ENCODE measurements at places on chromosomes 5 and 9.
A peak's percentile ranks its signal among the peaks of the same experiment; 100 is the strongest.

DNA sequence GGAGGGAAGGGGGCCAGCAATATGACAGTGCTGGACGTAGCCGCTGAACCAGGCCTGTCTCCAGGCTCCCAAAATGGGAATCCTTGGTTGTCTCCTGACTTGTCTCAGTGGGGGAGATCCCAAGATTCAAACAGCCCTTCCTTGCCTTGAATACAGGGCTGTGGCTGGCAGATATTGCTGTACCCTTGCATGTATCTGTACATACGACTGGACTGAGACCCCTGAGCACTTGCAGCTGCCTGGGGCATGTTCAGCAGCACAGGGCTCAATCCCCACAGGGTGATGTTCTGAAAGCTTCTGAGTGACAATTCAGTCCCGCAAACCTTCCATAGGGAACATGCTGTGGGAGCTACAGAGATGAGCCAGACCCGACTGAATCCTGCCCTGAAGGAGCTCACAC lies 13.3 kb downstream of the OR13J1 start:
- DNase-seq, result no peak

DNA sequence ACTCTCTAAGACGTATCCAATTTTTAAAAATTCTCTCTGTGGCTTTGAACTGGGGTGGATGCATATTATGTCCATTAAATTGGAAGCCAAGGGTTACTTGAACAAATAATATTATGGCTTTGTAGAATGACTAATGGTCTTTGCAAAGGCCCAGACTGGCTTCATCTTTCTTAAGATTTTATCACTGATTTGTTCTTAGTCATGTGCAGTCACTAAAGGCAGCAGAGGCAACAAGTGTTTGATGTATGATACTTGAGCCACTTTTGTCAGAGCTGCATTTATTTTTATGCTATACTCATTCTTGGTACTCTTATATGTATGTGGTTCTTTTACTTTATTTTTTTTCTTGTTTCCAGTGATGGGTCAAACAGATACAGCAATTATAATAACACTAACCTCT lies 152.2 kb downstream of the NR2F1-AS1 start:
- peak; percentile 14 for DNase-seq

GRCh38 chr5:61416420-61416819 lies 84.4 kb downstream of the ZSWIM6 start:
- no peak for DNase-seq

DNA sequence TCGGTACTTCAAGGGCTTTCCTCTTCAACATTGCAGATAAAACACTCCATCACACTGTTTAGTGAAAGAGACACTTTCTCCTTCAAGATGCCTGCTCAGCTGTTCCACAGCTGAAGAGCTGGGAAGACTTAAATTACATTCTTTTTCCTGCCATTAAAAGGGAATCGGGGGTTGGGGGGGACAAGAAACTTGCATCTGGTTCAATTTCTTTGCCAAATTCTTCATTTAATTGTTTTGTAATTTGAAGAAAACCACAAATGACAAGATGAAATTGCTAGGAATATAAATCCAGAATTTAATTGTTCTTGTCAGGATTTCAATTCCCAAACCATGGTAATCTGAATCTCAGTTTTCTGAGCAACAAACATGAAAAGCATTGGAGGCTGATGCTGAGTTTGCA lies 478.3 kb downstream of the EBF1 start:
- DNase-seq, result no peak

DNA sequence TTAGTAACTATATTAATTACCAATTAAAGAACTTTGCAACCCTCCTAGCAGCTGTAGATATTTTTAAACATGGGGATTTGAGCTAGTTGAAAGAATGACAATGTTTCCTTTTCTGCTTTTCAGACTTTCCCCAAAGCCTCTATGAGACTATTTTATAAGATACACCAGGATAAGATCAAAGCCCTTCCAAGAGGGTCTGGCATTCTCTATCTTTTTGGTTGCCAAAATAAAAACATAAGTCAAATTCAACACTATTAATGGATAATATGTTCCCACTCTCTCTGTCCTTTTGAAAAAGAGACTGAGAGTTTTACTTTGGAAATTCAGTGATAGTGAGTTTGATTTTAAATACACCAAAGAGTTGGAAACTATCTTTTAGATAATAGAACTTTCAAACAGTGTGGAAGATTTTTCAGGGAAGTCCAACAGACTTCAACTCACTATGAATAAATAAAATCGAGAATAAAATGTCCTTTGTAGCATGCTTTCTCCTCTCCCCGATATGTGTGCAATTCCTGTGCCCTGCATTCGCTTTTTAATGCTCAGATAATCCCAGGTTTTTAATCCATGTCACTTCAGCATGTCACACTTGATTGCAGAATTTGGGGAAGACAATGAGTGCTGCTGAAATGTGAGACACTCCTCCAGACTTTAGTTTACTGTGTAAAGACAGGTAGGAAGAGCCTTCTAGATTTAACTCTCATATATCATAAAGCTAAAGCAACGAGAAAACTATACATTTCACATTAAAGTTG lies 1095.7 kb upstream of the DMAC1 start:
- DNase-seq, result no peak

GRCh38 chr9:134390537-134390936 lies 64.3 kb downstream of the RXRA start:
- DNase-seq, result no peak

DNA sequence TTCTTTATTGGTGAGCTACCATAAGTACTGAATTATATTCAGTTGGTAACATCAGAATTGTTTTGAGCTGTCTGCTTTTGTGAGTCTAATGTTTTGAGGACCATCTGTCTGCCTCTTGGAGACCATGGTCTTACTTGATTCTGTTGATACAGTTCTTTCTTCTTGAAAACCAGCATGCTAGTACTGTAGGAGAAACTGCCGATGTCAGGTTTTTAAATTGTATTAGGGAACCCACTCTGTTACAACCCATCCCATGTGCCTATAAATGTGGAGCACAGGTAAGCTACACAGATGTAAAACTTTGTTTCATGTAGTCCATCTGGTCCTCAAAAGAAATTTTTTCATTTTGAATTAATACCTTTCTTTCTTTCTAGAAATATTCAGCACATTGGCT lies 103.4 kb upstream of the DMRTA1 start:
- no peak for DNase-seq

GRCh38 chr5:132098621-132099020 lies 25.0 kb downstream of the CSF2 start:
- DNase-seq, result no peak

DNA sequence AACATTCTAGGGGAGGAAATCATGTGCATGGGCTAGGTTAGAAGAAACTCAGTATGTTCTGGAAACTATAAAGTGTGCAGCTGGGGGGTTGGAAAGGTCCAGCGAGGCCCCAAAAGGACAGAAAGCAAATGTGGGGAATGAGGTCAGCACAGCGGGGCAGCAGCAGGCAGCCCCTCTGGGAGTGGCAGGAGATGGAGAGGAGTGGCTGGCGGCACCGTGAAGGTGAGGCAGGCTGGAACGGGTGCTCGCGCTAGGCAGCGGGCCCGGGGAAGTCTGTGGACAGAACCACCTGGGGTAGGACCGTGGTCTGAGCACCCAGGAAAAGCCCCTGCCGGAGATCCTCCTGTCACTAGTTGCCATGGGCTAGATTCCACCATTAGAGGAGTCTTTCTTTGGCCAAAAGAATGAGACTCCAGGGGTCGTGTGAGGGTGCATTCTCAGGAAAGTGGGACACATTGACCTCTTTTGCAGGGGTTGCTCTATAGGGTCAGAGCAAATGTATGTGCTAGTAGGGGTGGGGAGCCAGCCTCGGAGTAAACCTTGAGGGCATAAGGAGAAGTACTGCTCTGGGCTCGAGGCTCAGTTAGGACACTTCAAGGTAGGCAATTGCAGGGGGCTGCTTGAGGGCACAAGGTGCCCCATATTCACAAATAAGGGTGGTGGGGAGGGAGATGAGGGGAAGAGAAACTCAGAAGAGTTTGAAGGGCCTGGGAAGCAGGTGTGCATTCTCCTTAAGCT lies 61.2 kb downstream of the IL6ST start:
- no peak for DNase-seq

- peak; percentile 16 for DNase-seq
These were observed 13.1 kb upstream of the SERINC5 start for GRCh38 chr5:80268916-80269315.

GRCh38 chr5:34886392-34887119 lies 28.7 kb downstream of the RAD1 start:
- no peak for DNase-seq

GRCh38 chr5:173727839-173728778 lies 111.7 kb upstream of the BOD1 start:
- no peak for DNase-seq

- no peak for DNase-seq
These were observed 142.0 kb upstream of the SH3GL2 start for GRCh38 chr9:17436854-17437253.

GRCh38 chr5:160905285-160905684 lies 53.3 kb upstream of the ATP10B start:
- no peak for DNase-seq

- no peak for DNase-seq
These were observed 72.8 kb downstream of the MED27 start for GRCh38 chr9:132006677-132007370.

DNA sequence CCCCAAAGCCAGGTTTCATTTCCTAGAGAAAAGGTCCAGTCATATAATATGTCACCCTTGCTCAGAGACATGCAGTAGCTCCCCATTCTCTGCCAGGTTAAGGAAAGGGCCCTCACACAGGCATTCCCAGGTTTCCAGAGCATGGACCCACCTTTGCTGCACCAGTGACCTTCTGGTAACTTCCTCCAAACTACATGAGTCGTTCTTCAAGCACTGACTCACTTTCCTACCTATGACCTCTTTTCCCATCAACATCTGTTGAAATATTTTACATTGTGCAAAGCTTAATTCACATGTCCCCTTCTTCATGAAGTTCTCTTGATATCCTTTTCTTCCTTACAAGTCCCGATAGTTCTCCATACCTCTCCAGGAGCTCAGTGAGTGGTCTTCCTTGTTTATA lies 25.9 kb downstream of the SH3TC2 start:
- DNase-seq, result no peak

GRCh38 chr9:134355561-134356279 lies 29.5 kb downstream of the RXRA start:
- no peak for DNase-seq

GRCh38 chr5:116695681-116696080 lies 121.1 kb upstream of the SEMA6A start:
- no peak for DNase-seq

GRCh38 chr5:61332358-61332749 lies 296 bp downstream of the ZSWIM6 start:
- DNase-seq, result no peak

- no peak for DNase-seq
These were observed 231.7 kb downstream of the FBXL7 start for GRCh38 chr5:15731699-15732098.

DNA sequence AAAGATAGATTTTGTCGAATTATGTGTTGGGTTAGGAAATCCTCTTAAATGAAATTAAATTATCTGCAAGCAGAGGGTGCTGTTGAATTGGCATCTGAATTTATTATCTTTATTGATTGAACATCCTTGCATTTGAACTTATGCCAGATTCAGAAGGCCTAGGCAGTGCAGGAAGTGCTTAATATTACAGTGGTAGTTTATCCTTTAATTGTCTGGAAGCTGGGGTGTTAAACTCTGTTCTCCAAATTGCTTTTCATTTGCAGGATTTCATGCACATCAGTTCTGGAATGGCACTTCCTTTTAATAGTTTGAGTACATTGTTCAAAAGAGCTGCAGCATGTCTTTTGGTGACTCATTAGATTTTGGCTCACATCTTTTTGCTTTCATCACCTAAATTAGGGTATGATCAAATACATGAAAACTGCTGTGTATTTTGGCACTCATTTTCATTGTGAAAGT lies 186.3 kb downstream of the KDM4C start:
- DNase-seq, result peak; percentile 80

GRCh38 chr9:136728548-136729123 lies 14.1 kb downstream of the LCN10 start:
- peak; percentile 47 for DNase-seq

- DNase-seq, result no peak
These were observed 31.0 kb downstream of the GOLGA2 start for GRCh38 chr9:128244837-128245231.

DNA sequence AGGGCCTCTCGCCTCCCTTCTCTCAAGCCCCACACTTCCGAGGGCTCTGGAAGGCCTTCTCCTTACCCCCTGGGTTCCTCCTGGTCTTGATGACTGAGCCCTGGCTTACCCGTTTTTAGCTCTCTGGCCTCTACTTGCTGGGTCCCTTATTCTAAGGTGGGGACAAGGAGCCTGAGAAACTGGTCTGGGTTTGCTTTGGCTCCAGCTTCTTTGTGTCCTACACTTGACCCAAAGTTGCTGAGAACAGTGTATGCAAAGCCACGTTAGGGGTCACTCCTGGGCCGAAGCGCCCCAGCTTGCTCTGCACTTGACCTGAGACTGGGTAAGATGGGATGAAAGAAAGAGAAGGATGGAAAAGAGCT lies 788 bp downstream of the ZNF346 start:
- peak; percentile 50 for DNase-seq

DNA sequence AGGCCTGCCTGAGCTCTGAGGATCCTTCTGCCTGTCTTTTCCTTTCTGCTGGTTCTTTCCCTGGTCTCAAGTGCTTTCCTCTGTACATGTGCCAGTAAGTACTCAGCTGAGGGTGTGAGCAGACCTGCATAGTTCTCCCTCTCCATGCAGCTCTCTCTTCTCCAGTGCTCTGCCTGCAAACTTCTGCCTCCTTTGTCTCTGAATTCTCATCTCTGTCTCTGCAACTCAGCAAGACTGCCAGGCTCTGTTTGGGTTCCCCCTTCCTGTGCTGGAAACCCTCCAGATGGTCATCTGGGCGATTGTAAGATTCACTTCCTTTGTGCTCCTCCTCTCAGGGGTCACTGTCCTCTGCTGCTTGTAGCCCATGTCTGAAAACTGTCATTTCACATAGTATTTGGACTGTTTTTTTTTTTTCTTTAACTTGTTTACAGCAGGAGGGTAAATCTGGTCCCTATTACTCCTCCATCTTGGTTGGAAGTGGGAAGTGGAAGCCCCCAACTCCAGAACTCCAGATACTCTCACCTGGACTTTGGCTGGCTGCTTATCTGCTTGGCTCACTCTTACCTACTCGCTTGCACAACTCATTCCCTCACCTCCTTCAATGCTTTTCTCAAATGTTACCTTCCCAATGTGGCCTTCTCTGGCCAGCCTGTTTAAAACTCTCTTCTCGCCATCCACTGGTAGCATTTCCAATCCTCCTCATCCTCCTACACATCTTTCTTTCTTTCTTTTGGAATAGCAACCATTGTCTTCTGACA lies 175.3 kb upstream of the TBC1D2 start:
- no peak for DNase-seq
